ENCODE measurements at places on chromosomes 7 and 10.

- DNase-seq, result no peak
These were observed 18.2 kb upstream of the PPP1R3A start for GRCh38 chr7:113936982-113937381.

- DNase-seq, result no peak
These were observed 11.6 kb downstream of the MTPN start for GRCh38 chr7:135965602-135966001.

- peak; percentile 9 for DNase-seq
These were observed 575.7 kb downstream of the PTPRN2 start for GRCh38 chr7:158011941-158012340.

DNA sequence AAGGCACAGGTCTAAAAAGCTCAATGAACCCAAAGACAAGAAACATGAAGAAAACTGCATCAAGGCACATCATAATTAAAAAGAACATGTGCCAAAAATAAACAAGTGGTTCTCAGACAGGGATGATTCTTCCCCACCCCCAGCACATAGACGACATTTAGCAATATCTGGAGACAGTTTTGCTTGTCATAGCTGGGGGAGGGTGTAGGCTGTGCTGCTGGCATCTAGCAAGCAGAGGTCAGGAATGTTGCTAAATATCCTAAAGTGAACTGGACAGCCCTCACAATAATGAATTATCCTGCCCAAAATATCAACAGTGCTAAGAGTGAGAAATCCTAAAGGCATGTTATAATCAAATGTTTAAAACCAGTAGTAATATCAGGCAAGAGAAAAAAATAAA is 122.6 kb downstream of the MICU1 start:
- DNase-seq, result no peak

- no peak for DNase-seq
These were observed 150.9 kb downstream of the RGS10 start for GRCh38 chr10:119391440-119392251.

- no peak for DNase-seq
These were observed 11.3 kb downstream of the ZNF680 start for GRCh38 chr7:64551375-64552142.

DNA sequence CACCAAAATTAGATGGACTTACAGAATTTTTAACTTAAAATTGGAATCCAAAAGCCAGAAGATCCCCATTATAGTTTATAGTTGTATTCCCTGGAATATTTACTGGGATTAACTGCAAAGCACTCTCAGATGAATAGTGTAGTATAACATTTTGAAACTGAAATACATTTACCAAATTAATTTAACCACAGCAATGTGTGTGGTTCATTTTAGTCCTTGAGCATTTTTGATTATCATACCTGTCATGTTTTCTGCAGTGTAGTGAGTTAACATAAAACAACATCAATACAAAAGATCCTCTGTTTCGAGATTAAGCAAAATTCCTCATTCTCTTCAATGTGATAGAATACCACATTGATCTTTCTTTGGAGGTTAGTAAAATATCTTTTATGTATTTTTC is 3.7 kb downstream of the VIM start:
- DNase-seq, result no peak

- DNase-seq, result no peak
These were observed 13.5 kb upstream of the MGAM2 start for GRCh38 chr7:142098004-142098403.

DNA sequence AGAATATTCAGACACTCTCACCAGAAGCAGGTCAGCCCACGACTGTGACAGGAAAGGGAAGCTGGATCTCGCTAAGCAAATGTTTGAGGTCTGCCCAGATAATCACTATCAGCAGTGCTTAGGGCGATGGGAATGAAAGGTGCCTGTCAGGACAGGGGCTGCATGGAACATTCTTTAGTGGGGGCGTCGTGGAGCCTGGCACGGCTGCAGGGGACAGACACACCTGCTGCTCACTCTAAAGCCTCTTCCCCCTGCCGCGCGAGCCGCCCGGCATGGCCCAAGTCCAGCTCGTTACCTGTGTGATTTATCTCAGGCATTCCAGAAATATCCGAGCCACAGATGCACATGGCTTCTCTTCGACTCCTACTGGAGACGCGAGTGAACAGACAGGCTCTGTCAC is 235.5 kb downstream of the GLRX3 start:
- DNase-seq, result no peak

DNA sequence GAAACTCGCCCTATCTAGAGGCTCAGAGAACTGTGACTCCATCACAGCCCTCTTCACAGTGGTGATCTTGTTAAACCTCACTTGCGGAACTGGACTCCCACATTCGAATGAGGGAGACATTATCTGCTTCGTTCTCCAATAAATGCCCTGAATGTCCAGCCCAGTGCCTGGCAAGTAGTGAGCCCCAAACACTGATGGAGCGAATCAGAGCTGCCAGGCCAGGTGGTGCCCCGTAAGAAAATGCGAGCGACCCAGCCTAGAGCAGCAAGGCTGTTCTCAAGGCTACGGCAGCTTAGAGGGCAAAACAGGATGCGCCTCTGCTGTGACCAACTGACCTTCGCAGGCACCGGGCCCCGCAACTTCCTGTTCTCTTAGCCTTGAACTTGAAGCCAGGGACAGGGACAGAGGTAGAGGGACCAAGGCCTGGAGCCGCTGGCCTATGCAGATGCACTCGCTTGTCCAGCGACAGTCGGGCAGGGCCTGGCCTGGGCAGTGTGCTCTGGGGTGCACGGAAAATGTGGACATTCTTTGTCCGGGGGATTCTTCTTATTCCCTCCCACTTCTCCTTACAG is 217.6 kb downstream of the TCERG1L start:
- DNase-seq, result no peak

DNA sequence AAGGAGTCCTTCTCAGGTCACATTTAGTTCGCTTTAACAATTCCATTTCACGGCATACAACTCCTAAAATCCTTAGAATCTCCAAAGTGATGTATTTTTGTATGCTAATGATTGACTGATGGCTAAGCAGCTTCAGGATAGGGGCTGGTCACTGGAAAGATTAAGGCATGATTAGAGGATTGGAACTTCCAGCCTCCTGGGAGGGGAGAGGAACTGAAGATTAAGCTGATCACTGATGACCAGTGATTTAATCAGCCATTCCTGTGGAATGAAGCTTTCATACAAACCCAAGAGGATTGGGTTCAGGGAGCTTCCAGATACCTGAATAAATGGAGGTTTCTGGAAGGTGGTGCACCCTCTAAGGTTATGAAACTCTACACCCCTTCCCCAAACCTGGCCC is 123.9 kb upstream of the CDK13 start:
- no peak for DNase-seq

GRCh38 chr7:18210377-18210776 is 182.7 kb upstream of the PRPS1L1 start:
- no peak for DNase-seq

- no peak for DNase-seq
These were observed 1009.2 kb downstream of the SORCS3 start for GRCh38 chr10:105650306-105650705.

GRCh38 chr10:82625512-82626189 is 750.7 kb downstream of the NRG3 start:
- DNase-seq, result no peak

GRCh38 chr7:73823873-73824592 is 6.8 kb upstream of the CLDN4 start:
- no peak for DNase-seq

DNA sequence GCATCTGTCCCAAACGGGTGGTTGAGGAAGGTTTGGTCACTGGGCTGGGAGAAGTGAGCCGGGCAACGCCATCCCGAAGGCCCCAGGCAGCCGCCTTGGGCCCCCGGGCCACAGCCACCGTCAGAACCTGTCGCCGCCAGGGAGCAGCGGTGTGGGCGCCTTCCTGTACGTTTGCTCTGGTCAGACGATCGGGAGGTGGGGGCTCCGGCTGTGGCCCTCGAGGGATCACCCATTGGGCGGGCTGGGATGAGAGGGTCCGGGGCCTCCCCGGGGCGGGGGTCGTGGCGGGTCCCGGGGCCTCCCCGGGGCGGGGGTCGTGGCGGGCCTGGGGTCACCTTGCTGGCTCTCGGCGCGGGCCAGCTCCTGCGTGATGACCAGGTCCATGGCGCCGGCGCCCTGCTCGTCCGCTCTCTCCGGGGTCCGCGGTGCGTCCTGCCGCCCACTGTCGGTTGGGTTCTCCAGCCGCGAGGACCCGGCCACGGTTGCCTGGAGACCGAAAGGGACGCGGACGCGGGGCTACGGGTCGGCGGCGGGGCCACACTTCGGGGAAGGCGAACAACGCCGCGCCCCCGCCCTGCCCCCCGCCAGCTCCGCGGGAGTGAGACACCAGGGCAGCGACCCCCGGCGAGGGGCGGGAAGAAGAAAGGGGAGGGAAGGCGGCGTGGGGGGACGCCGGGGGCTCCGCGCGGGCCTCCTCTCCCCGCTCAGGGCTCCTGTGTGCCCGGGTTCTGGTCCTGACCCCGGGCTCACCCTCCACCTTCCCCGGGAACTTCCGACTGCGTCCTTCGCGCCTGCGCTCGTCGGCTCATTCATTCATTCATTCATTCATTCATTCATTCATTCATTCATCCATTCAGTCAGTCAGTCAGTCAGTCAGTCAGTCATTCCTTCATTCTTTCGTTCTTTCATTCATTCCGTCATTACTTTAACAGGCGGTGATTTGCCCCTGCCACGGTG is at the start of gene CFAP46:
Gene CFAP46 (minus strand): TSS at position 470 of the 957 bp plus-strand sequence. CDS start 86 bp downstream, at position 384.
- DNase-seq, result no peak

DNA sequence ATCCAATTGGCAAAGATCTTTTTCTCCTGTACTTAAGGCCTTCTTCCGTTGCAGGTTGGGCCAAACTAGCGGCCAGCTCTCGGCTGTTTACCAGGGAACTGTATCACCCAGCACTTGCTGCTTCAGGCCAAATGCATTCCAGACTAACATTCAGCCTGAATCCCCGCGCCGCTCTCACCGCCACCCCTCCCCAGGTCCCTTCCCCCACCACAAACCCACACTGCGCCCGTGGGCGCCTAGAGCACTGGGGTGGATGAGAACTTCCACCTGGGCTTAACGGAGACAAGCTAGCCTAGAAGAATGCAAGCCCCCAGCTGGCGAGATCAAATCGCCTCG is 676 bp downstream of the TCAF1 start:
- DNase-seq, result no peak

- peak; percentile 64 for DNase-seq
These were observed 55.3 kb upstream of the C7orf33 start for GRCh38 chr7:148535217-148535616.

- DNase-seq, result no peak
These were observed 528.1 kb upstream of the DPP6 start for GRCh38 chr7:153524070-153524601.

DNA sequence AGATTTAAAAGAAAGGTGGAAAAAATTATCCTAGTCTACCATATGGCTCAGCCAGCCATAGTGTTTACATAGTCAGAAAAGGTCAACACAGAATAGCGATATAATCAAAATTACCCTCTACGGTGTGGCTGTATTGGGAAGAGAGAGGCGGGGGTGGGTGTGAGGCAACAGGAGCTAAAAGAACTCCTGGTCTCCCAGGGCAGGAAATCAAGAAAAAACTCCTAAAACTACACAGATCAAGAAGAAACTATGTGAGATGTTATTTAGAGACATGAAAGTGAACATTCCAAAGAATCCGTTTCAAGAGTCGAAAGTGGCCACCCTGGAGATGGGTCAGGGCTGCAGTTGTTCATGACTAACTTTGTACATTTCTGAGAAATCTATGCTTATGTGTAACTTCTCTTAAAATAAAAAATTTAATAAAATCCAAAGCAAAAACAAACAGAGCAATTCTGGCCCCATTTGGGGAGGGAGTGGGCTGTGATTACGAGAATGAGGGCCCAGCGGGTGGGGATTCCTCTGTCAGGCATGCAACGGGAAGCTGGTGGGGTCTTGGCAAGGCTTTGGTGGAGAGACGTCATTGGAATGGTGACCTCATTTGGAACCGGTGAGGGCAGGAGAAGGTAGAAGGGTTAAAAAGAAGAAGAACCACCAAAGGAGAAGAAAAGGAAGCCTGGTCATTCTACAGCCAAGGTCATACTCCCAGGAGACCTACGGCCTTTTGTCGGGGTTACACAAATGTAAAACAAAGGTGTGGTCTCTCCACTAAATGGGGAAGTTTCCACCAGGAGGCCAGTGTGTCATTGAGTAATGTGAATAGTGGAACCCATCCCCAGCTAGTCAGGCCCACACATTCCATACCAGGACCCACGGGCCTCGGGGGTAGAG is 71.2 kb upstream of the DUSP5 start:
- no peak for DNase-seq

DNA sequence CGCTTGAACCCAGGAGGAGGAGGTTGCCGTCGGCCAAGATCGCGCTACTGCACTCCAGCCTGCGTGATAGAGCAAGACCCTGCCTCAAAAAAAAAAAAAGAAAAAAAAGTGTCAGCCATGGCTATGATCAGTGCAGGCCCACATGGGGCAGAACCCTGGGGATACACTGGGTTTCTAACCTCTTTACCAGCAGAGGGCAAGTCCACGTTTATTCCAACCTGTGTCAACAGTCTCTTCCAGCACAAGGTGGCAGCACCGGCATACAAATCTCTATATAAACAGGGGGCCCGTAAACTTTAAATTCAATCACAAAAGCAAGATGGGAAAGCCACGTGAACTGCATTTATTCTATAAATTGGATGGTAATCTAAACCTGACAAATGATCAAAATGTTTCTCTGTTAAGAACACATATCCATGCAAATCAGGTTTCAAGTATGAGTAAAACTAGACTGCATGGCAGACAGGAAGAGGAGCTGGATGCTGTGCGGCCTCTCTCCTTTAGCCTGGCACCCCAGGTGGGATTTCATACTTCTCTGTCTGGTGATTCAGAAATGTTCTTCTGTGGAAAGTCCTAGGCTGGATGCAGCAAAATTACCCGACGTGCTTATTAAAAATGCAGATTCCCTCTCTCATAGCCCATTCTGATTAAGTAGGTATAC is 60.0 kb upstream of the STEAP1B start:
- DNase-seq, result peak; percentile 83

- no peak for DNase-seq
These were observed 143.3 kb downstream of the TES start for GRCh38 chr7:116353647-116354046.

DNA sequence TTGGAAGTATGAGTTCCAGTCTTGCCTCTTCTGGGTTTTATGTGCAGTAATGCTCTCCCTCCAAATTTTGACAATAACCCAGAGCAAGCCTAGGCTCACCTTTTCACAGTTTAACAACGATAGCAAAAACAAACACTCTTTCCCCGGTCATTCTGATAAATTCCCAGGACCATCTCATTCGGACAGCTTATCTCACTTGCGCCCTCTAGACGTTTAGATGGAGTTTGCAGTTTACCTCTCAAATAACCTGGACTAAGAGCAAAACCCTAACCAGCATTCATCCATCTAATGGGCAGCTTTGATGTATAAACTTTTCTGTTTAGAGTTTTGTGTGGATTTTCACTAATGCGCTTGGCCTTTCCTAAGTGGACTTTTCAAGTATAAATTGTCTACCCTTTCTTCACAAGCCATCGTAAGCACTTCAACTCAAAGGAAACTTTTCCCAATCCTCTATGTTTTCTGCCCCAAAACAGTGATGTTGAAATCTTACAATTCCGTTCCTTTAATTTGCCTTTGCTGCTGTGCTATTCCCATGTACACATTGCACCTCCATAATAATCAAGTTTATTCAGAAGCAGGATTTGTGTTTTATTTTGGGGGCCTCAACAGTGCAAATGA is 114.9 kb downstream of the HDAC9 start:
- no peak for DNase-seq

- DNase-seq, result no peak
These were observed 54.1 kb upstream of the CYP26C1 start for GRCh38 chr10:93006435-93007039.

All from activated effector memory CD4-positive, alpha-beta T cell treated with anti-CD3 and anti-CD28 coated beads, Interleukin-2, amount 50 U/mL, for 16 hours (primary cell).